Stimulated activated CD8-positive, alpha-beta memory T cell treated with anti-CD3 and anti-CD28 coated beads, Interleukin-2, amount 100 ng/mL, for 1 hour (primary cell): ENCODE measurements at places on chromosomes 5 and 9.

DNA sequence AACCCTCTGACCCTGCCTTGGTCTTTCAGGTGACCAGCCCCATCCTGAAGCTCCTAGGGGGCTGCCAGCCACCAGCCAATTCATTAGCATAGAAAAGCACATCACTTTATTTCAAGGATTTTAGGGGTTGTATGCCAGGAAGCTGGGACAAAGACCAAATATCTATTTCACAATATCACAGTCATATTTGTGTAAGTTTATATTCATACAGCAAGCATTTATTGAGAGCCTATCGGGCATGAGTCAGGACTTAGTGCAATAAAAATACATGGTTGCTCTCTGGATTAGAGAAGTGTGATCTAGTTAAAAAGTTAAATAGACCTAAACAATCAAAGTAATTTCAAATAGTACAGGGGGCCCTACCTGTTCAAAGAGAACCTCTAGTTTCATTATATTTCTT is 113.8 kb downstream of the ERCC6L2 start:
- no peak for DNase-seq

- no peak for DNase-seq
Observed at GRCh38 chr9:6564360-6564759, 81.2 kb downstream of the GLDC start.

DNA sequence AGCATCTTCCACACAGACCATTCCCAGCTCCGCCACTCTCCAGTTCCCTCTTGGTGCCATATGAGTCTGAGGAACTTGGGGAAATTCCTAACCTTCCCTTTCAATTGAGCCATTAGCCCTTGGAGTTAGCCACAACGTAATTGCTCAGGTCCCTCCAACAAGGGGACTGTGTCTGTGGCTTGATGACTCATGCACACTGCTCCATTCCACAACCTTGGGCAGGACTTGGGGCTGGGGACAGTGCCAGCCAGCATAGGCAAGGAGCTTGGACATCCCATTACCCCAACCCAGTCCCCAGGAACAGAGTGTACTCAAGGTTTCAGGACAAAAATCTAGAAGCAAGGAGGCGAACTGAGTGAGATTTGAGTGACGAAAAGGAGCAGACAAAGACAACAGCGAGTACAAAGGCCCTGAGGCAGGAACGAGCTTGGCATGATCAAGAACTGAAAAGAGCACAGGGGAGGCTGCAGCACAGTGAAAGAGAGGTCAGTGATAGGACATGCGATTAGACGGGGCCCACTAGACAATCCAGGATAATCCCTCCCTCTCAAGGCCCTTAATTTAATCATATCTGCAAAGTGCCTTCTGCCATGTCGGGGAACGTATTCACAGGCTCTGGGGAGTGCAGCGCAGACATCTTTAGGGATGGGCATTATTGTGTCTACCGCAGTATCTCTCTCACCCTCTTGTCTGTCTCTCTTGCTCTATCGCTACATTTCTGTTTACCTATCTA is 16.0 kb upstream of the JADE2 start:
- DNase-seq = no peak

GRCh38 chr5:14416621-14417275 is 164.8 kb upstream of the OTULINL start:
- no peak for DNase-seq

DNA sequence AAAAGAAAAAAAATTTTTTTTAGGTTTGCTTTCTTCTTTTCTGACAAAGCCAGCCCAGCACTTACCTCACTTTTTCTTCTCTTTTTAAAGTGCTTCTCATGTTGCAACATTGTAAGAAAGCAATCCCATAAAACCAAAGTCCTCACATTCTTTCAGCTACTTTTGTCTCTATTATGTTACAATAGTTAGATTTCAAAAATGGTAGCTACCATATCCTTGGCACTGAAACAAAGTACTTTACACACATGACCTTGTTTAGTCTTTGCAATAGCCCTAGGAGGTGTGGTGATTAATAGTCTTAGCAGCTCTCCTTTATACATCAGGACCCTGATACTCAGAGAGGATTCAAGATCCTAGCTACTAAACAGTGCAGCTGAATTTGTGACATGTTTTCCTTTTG is 23.5 kb upstream of the CARTPT start:
- no peak for DNase-seq

GRCh38 chr9:128249908-128250838 is 25.6 kb downstream of the GOLGA2 start:
- peak; percentile 98 for DNase-seq

GRCh38 chr5:13926731-13927130 is 17.8 kb downstream of the DNAH5 start:
- DNase-seq = no peak

DNA sequence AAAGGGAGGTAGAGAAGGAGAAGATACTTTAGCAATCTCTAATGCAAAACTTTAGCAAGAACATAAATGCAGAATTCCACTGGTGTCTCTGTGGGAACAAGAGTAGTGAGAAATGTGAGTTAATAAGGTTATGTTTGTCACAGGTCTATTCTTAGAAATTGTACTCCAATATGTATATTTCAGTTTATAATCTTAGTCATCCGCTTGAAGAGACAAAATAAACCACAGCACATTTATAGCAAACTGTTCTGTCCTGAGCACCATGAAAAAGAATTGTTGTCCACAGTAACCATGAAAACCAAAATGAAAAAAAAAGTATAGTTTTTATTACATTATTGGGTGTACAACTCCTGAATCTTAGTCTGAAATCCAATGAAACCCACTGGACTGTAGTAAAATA is 93.6 kb upstream of the TSLP start:
- no peak for DNase-seq

GRCh38 chr9:120593955-120594277 is 13.9 kb upstream of the CDK5RAP2 start:
- DNase-seq = no peak

- DNase-seq = no peak
Observed at GRCh38 chr5:128271859-128272464, 188.4 kb downstream of the SLC12A2 start.

DNA sequence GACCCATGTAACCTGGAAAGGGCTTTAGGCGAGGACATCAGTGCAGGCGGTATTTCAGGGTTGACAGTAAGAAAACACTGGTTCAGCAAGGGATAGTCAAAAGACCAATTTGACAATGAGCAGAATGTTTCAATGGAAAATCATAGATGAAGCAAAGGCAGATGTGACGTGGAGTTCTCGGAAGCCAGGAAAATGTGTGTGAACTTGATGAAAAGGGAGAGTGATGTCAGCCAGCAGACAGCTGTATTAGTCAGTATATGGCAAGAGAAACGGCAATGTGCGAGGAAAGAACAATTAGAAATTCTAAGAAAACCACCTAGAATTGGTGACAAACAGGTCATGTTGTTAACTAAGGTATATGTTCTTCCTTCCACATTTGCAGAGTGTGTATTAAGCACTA is 503.9 kb upstream of the DAB2 start:
- no peak for DNase-seq

DNA sequence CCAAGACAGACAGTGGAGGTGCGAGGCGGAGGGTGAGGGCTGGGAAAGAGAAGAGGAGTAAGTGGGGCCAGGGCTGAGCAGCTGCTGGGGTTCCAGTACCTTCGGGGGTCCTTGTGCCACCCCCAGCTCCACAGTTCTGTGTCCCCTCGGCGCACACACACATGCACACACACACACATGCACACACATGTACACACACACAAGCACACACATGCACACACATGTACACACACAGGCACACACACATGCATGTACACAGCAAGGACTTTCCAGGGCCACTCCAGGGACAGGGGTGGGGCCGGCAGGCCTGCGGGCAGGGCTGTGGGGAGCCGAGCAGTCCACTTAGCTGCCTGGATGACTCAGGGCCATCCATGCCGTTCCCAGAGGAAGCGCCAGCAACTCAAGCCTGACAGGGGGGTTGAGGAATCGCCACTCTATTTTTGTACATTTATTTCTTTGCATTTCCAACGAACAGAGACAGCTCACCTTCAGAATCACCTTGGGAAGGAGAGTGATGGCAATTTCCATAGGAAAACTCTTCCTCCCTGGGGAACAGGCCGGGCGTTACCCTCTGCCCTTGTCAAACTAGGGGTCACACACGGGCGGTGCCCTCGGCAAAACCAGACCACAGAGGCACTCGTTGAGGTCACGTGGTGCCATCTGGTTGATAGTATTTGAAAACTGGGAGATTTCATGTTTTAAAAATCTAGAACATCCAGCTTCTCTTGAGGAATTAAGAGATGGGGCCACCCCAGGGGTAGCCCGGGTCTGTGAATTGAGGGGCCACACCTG is 135.7 kb downstream of the ADAMTS2 start:
- no peak for DNase-seq

DNA sequence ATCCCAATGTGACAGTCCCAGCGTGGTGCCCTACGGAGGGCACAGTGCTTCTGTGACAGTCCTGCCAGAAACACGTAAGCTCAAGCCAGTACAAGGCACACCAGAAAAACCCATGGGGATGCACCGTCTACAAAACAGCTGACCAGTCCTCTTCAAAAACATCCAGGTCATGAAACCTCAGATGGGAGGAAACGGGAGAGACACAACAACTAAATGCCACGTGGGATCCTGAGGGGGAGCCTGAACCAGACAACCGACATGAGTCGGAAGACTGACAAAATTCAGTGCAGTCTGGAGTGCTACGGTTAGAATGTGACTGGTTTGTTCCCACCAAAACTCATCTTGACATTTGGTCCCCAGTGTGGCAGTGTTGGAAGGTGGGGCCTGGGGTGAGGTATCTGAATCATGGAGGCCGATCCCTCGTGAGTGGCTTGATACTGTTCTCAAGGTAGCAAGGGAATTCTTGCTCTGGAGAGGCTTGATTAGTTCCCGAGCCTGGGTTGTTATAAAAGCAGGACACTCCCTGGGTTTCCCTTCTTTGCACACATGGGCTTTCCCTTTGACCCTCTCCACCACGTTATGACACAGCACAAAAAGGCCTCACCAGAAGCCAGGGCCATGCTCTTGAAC is 55.4 kb downstream of the ADAMTS2 start:
- DNase-seq = no peak

- no peak for DNase-seq
Observed at GRCh38 chr9:33288828-33289483, 1.4 kb upstream of the NFX1 start.

DNA sequence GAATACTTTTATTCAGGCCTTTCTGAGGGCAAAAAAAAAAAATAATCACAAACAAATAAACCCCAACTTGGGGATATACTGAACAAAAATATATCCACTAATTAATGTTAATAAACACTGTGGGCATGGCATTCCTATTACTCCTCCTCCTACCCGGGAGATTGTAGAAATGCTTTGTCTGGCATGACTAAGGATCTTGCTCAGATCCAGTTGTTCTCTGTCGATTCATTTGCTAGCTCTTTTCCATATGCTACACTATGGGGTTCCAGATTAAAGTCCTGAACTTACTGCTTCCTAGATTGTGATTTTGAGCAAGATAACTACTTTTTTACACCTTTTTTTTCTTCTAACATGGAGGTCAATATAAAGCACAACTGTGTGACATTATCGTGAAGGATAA is 102.2 kb upstream of the PRR16 start:
- no peak for DNase-seq

DNA sequence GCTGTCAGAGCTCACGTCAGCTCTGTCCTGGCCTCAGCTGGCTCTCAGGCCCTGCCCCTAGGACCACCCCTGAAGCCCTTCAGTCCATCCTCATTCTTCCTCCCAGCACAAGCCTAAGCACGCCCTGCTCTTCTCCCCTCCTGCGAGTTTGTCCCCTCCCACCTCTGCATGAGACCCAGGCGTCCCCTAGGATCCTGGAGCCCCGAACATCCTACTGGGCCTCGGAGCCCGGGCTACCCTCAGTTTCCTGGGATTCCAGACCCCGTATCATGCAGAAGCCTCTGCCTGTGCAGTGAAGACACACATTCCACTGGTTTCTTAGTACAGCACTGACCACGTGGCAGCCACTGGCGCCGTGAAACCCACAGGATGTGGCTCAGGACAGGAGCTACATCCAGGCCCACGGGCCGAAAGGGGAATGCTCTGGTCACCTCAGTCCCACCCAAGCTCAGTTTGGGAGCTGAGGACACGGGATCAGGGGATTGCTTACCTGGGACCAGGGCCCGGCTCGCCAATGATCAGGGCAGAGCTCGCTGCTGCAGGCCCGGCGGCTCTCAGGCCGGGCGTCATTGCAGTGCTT is 64.2 kb downstream of the ZNF354C start:
- no peak for DNase-seq

- no peak for DNase-seq
Observed at GRCh38 chr9:133117271-133118178, 3.5 kb downstream of the RALGDS start.

DNA sequence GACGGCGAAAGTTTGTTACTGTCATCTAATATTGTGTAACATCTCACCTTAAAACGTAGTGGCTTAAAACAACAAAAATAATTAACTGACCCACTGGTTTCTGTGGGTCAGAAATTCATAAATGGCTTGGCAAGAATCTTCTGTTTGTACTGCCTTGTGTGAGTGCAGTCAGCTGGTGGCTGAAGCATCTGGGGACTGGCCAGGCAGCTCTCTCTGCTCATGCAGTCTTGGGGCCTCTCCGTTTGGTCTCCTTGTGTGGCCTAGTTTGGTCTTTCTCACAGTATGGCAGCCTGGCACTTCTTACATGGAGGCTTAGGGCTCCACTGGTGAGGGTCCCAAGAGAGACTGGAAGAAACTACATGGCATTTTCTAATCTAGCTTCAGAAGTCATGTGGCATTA is 49.0 kb upstream of the CTXN3 start:
- no peak for DNase-seq

DNA sequence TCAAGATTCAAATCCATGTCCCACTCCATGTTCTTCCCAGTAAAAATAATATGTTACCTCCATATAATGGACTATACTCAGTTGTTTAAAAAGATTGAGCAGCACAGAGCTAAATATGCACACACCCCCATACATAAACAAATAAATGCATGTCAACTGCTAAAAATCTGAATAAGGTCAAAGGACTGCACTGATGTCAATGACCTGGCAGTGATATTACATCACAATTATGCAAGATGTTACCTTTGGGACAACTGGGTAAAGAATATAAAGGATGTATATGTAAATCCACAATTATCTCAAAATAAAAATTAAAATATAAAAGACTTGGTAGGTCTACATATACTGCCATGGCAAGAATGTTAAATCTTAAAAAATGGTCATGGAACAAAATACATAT is 57.9 kb downstream of the CDK5RAP2 start:
- DNase-seq = no peak

DNA sequence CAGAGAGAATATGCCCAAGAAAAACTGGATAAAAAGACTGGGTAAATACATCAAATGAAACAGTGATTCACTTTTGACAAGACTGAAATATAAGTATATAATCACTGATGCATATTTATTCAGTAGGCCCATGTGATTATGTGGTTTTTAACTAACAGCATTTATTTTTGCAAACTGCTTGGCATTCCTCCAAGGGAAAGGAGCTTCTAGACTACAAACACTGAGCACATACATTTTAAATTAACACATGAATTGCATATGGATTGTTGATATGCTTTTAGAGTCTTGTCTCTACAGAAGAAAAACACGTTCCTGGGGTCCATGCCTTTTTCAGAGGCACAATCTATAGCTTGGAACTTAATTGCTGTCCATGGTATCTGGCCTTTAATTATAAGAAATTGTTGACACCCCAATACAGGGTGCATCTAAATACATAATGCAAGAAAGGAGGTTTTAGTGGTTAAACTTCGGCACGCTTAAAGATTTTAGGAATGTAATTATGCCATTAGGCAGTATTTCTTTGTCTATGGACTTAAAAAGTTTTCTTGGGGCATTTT is 6.9 kb upstream of the MEIKIN start:
- no peak for DNase-seq

- no peak for DNase-seq
Observed at GRCh38 chr9:3471883-3472282, 53.9 kb downstream of the RFX3 start.
